NCI-H526 treated with DMSO at 0.1 percent for 48 hours (cell line): ENCODE measurements at places on chromosomes 1 and 21.

DNA sequence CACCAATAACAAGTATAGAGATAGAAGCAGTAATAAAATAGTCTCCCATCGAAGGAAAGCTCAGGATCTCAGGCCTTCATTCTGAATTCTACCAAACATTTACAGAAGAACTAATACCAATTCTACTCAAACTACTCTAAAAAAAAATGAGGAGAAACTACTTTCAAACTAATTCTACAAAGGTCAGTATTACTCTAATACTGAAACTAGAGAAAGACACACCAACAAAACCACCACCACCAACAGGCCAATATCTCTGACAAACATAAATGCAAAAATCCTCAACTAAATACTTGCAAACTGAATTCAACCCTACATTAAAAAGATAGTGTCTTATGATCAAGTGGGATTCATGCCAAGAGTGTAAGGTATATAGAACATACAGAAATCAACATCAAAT is 1078.4 kb downstream of the KCNT2 start:
- no peak for DNase-seq

GRCh38 chr1:231885209-231885854 is 258.7 kb downstream of the DISC1 start:
- DNase-seq = no peak

DNA sequence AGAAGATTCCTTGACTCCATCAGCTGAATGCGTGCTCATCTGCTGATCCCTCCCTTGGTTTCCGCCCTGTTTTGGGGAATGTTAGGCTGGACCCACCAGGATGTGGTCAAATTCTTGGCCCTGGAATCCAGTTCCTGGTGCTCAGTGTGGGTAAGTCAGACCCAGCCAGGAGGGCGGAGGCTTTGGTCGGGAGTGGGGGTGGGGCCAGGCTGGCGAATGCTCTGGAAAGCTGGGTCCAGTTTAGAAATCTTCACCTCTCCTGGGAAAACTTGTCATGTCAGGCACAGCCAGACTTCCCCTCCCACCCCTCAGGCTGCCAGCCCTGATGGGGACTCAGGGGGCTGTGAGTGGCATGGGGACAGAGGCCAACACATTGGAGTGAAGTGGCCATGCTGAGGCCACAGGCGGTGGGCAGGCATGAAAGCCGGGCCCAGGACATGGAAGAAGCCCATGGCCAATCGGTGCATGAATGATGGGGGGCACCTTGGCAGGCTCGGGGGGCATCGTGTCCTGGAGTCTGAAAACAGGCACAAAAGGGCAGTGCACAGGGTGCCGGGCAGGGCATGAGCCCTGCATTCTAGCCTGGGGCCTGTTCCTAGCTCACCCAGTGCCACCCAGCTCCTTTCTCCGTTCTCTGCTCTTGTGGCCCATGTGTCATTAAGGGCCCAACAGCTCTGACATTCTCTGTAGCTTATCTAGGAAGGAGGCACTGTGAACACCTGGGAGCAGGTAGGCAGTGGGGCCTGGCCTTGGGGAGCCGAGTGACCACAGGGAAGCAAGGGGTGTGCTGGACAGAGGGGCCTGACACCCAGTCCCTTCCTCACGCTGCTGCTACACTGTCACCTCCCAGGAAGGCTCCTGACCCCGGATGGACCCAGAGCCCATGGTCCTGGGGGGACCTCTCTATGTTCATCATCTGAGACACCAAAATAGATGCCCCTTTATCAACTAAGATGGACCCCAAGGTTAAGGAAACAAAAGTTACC is 14.6 kb upstream of the PADI1 start:
- DNase-seq = no peak

- no peak for DNase-seq
Observed at GRCh38 chr1:229155472-229155871, 115.4 kb upstream of the RAB4A start.
